ENCODE measurements at places on chromosomes 3 and 15. TPM values are rescaled to one million over a fixed set of nuclear protein-coding genes. Genes with fewer than 3 reads are reported as not detected.

The TLR9 gene
- not detected for total RNA-seq

DNA sequence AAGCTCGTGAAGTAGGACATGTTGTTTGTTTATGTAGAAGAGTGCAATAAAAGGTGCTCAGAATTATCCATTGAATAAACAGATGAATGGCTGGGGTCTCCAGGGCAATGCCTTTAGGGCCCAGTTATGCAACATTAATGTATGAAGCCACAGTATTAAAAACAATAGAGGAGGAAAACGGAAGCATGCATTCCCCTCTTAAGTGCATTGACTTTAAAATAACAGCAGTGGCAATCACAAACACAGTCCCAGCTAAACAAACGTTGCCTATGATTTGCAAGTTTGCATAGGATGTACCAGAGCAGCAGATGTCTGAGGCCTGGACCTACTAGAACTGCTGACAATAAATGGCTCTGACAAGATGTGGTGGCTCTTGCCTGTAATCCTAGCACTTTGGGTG, 60.6 kb upstream of the GCNT3 start:
- H3K4me1 ChIP-seq, result peaks cover 9% of the 10 kb centered on the region
- H3K4me3 ChIP-seq, result no peak overlapping the region
- no peak overlapping the region for H3K27ac ChIP-seq
- peaks cover 36% of the 10 kb centered on the region for H3K27me3 ChIP-seq
- H3K36me3 ChIP-seq, result no peaks in the 10 kb centered on the region
- DNase-seq, result no peak

The DNAJB11 gene
- total RNA-seq, result 79.2 TPM

- no peak overlapping the region for H3K27ac ChIP-seq
- peaks cover 1% of the 10 kb centered on the region for H3K27me3 ChIP-seq
- no peaks in the 10 kb centered on the region for H3K4me1 ChIP-seq
- peaks cover 5% of the 10 kb centered on the region for H3K36me3 ChIP-seq
Observed at GRCh38 chr3:194602669-194603171, 30.5 kb downstream of the TMEM44 start.

- H3K27me3 ChIP-seq, result peaks cover 23% of the 10 kb centered on the region
- DNase-seq, result peak; percentile 15
- peaks cover 7% of the 10 kb centered on the region for H3K4me1 ChIP-seq
Observed at GRCh38 chr15:48221885-48222284, 15.8 kb downstream of the SLC12A1 start.

DNA sequence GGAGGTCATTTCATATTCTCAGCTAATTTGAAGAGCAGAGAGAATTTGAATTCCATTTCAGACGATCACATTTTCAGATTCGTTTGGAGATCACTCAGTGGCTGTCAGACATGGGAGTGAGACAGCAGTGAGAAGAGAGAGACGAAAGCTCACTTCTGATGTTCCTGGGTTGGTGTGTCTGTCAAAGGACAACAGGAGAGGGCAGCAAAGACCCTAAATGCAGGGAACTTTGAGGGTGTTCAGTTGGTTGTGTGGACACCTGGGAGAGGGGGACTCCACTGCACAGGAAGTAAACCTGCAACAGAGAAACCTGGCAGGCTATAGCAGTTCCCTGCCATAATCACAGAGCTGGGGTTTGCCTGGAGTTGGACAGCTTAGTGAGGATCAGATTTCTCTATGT, 675.1 kb downstream of the SQOR start:
- no peaks in the 10 kb centered on the region for H3K27me3 ChIP-seq
- H3K36me3 ChIP-seq, result no peaks in the 10 kb centered on the region

The IGSF11 gene
- not detected for total RNA-seq

DNA sequence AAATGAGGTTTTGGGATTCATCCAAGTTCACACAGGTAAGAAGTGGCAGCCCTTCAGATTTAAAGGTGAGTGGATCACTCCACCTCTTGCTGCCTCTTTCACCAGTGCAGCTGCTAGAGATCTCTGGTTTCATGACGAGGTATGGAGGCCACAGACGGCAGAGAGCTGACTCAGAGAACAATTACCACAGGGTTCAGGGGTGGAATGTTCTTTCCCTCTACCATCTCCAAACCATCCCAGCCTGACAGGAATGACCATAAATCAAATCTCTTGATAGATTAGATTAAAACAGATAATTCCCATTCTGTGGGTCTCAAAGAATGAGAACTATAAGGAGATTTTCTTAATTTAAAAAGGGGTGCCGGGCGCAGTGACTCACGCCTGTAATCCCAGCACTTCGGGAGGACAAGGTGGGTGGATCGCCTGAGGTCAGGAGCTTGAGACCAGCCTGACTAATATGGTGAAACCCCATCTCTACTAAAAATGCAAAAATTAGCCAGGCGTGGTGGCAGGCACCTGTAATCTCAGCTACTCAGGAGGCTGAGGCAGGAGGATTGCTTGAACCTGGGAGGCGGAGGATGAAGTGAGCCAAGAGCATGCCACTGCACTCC, 174.2 kb upstream of the ATP11B start:
- peak; percentile 17 for DNase-seq
- H3K4me1 ChIP-seq, result no peaks in the 10 kb centered on the region
- no peak overlapping the region for H3K27ac ChIP-seq
- no peak overlapping the region for H3K4me3 ChIP-seq
- peaks cover 1% of the 10 kb centered on the region for H3K27me3 ChIP-seq

The CCR8 gene
- not detected for total RNA-seq

- peaks cover 2% of the 10 kb centered on the region for H3K27me3 ChIP-seq
- no peak overlapping the region for H3K4me3 ChIP-seq
- H3K36me3 ChIP-seq, result no peaks in the 10 kb centered on the region
Observed at GRCh38 chr15:37260255-37260654, 159.9 kb upstream of the MEIS2 start.

The RRP9 gene
- total RNA-seq, result 36.6 TPM

The NTRK3 gene
- total RNA-seq, result 0.02 TPM

- peaks cover 55% of the 10 kb centered on the region for H3K4me1 ChIP-seq
- no peaks in the 10 kb centered on the region for H3K27me3 ChIP-seq
- H3K36me3 ChIP-seq, result no peaks in the 10 kb centered on the region
- peak overlapping the region; percentile 48 for H3K27ac ChIP-seq
- DNase-seq, result no peak
- no peak overlapping the region for H3K4me3 ChIP-seq
Observed at GRCh38 chr3:24149032-24149431, 203.9 kb downstream of the NR1D2 start.

DNA sequence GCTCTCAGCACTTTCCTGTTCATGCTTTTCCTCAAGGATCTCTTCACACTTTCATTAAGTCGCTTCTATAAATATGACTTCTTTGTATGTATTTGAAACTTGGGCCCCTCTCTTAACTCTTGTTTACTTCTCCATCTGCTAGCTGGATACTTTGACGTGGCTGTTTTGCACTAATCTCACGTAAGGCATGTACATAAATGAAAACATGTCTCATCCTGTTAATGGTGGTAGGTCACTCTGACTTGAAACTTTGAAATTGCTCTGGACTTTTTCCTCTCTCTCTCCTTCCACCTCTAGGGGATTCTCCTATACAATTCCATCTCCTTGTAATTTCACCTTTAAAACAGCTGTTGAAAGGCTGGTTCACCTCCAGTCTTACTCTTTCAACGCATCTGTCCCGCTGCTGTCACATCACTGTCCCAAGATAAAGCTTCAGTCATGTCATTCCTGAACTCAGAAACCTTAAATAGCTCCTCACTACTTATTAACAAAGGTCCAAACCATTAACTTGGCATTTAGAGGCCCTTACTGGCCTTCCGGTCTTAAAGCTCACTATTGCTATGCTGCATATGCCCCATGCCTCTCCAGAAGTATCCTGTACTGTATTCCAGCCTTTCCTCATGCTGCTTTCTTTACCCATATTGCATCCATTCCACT, 1.2 kb downstream of the BLOC1S6 start:
- H3K4me1 ChIP-seq, result peaks cover 24% of the 10 kb centered on the region
- DNase-seq, result no peak
- H3K27me3 ChIP-seq, result no peaks in the 10 kb centered on the region
- peak overlapping the region; percentile 90 for H3K4me3 ChIP-seq

The TGM5 gene
- not detected for total RNA-seq

GRCh38 chr15:95292785-95293450, 1037.6 kb upstream of the NR2F2 start:
- no peaks in the 10 kb centered on the region for H3K36me3 ChIP-seq
- no peak for DNase-seq
- no peak overlapping the region for H3K27ac ChIP-seq
- H3K4me3 ChIP-seq, result no peak overlapping the region
- H3K4me1 ChIP-seq, result peaks cover 27% of the 10 kb centered on the region

DNA sequence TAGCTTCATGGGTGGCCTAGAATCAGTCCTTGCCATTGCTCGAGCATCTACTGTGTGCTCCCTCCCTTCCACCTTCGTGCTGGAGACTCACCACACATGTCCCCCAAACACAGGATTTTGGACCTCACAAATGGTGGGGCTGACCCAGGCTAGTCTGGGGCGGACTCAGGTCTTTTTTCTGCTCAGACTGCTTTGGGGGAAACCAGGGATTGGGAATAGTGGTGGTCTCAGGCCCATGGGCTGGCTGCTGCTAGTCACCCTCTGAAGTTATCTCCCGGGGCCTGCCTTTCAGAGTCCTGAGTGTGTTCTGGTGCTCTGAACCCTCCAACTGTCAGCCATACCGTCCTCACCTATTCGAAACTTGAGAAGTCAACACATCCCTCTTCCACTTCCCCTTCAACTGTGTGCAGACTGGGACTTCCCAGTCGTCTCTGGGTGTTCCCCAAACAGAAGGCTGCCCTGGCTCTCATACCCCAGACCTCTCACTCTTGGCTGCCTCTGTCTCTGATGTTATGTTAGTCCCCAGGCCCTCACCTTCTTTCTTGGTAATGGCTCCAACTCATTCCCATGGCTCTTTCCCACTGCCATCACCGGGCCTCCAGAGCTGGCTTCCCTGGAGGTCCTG, 46.0 kb downstream of the PPCDC start:
- DNase-seq, result no peak
- no peak overlapping the region for H3K27ac ChIP-seq
- H3K27me3 ChIP-seq, result peaks cover 2% of the 10 kb centered on the region
- H3K36me3 ChIP-seq, result no peaks in the 10 kb centered on the region
- peaks cover 34% of the 10 kb centered on the region for H3K4me1 ChIP-seq

DNA sequence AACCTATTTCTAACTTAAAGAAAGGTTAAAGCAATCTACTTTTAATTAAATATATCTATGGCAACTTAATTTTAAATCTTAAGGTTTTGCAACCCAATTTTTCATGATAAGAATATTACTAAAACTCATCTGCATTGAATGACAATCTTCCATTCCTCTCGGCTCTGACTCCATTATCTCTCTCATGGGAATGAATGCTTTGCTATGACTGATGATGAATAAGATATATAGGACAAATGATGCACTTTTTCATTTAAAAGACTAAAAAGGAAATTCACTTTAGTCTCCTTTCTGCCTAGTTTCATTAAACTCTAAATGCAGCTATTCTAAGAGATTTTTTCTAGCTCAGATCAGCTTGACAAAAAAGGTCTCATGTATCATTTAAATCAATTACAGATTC, 68.7 kb downstream of the GBE1 start:
- no peak for DNase-seq
- no peak overlapping the region for H3K4me3 ChIP-seq
- peaks cover 4% of the 10 kb centered on the region for H3K36me3 ChIP-seq

The ANKUB1 gene
- not detected for total RNA-seq

DNA sequence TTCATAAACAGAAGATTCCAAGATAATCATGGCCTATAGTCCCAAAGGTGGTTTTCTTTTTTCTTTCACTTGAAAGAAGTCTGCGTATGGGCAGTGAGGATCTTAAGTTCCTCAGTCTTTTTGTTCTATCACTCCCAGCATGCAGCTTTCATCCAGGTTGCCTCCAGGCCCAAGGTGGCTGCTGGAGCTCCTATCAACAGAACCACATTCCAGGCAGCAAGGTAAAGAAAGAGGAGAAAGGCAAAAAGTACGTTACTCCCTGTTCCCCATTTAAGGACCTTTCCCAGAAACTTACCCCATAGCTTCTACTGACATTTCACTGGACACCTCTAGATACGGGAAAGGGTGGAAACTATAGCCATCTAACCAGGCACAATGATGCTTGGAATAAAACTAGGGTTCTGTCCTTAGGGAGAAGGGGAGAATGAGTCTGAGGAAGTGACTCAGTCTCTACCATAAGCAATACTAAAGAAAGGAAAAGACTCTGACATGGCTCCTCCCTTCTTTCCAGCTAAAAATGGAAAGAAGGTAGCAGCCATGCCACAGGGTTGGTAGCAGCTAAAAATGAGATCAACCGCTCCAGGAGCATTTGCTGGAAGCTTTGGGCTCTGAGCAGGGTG, 313.9 kb upstream of the NR2E3 start:
- H3K4me1 ChIP-seq, result peaks cover 16% of the 10 kb centered on the region
- peak overlapping the region; percentile 50 for H3K4me3 ChIP-seq
- peak; percentile 18 for DNase-seq
- H3K27ac ChIP-seq, result peak overlapping the region; percentile 68
- H3K36me3 ChIP-seq, result peaks cover 11% of the 10 kb centered on the region

DNA sequence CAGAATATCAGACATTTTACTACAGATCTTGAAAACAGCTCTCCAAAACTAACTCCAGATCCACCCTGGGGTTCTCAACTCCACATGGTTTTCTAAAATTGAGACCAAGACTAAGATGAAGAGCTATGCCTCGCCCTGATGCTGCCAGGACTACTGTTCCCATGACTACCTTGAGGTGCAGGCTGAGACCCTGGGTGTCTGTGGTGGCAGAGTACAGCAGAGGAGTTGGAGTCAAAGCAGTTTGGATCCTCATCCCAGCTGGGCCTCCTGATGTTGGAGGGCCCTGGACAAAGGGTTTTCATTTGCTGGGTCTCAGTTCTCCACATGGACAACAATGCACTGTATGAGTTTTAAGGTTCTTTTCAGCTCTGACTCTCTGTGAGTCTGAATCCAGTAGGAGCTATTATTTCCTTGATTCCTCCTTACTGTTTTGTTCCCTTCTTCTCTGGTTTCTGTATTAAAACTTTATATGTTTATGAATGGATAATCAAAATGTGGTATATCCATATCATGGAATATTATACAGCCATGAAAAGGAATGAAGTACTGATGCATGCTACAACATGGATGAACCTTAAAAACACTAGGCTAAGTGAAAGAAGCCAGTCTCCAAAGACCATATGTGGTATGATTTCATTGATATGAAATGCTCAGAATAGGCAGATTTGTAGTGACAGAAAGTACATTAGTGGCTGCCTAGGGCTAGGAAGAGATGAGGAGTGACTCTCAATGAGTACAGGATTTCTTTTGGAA, 93.0 kb downstream of the CPN2 start:
- no peak overlapping the region for H3K4me3 ChIP-seq
- H3K36me3 ChIP-seq, result no peaks in the 10 kb centered on the region
- no peak for DNase-seq
- H3K27ac ChIP-seq, result no peak overlapping the region
- H3K4me1 ChIP-seq, result no peaks in the 10 kb centered on the region
- peaks cover 41% of the 10 kb centered on the region for H3K27me3 ChIP-seq

All from HFFc6 (cell line).